Effector memory CD4-positive, alpha-beta T cell (primary cell): ENCODE measurements at places on chromosomes 4 and X.

DNA sequence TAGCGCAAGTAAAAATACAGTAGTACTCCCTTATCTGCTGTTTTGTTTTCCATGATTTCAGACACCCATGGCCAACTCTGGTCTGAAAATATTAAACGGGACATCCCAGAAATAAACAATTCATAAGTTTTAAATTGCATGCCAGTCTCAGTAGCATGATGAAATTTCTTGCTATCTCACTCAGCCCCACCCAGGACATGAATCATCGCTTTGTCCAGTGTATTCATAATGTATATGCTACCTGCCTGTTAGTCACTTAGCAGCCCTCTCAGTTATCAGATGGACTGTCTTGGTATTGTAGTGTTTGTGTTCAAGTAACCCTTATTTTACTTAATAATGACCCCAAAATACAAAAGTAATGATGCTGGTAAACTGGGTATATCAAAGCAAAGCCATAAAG lies 158.2 kb upstream of the DDIT4L start:
- DNase-seq, result no peak

- no peak for DNase-seq
These were observed 18.4 kb downstream of the SMS start for GRCh38 chrX:21958916-21959315.

DNA sequence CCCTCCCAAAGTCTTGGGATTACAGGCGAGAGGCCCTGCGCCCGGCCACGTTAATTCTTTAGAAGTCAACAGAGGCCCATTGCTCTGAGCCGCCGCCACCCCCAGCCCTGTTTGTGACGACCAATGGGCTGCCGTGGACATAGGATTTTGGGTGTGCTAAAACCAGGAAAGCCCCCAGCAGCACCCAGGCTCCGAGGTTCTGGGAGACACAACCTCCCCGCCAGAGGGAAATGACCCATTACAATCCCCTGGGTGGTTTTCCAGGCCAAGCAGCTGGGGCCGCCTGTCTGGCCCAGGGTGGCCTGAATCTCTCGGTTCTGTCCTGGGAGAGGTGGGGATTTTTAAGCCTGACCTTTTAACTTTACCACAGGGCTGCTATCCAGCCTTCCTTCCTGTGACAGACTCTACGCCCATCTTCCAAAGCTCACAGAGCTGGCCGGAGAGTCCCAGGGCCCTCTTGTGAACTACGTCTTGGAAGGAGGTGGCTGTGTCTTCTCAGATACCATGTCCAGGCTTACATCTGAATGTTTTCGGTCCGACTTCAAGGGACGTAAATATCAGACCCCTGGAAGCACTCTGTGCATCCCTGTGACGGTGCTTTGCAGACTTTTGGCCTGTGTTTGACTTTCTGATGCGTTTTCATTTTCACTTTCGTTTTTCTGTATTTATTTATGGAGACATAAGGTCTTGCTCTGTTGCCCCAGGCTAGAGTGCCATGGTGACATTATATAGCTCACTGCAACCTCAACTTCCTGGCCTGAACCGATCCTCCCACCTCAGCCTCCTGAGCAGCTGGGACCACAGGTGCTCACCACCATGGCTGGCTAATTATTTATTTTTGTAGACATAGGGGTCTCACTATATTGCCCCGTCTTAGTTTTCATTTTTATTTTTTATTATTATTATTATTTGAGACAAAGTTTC lies 36.0 kb downstream of the P2RY8 start:
- no peak for DNase-seq

DNA sequence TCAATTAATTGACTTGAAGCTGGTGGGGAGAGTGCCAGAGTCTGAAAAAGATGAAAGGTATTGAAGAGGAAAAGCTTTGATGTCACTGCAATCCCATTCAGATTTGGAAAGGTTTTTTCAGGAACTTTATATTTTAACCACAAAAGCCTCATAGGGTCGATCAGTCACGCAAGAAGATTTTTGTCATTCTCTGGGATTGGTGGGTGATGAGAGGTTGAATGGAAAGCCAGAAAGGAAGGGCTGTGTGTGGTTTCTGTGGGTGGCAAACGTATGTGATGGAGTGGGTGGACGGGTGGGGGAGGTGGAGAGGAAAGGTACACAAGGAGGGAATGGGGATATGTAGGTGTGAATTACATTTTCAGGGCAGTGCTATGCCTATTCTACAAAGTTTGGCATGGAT lies 173.8 kb upstream of the SCML1 start:
- DNase-seq, result no peak

DNA sequence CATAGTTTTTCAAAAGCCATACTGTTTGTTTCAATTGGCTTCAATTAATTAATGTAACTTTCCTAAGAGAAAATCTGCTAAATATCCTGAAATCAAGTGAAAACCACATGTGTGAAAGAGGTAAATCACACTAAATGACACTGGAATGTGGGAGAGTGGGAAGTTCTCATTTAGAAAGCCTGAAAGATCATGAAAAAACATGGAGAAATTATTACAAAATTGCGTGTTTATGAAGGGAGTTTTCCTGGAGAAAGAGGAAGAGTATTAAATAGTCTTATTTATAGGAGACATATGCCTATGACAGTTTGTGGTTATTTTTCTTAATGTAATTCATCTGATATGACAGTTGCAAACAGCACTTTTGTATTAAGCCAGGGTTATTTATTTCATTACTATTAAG lies 183.7 kb downstream of the DKK2 start:
- DNase-seq, result no peak
